ENCODE measurements at places on chromosomes 1 and 21.

- no peak for DNase-seq
These were observed 23.8 kb downstream of the SPSB1 start for GRCh38 chr1:9316512-9316911.

DNA sequence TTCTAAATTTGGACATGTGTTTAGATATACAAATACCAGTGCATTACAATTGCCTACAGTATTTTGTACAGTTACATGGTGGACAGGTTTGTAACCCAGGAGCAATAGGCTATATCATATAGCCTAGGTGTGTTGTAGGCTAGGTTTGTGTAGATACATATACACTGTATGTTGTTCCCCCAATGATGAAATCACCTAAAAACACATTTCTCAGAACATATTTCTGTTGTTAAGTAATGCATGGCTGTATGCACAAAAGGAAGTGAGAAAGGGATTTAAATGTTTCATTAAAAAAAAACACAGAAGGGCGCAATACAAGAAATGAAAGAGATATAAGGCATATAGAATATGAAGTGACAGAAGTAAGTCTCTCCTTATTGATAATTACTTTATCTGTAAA is 32.0 kb downstream of the S100B start:
- DNase-seq, result no peak

GRCh38 chr1:41282679-41283317 is 40.7 kb upstream of the SCMH1 start:
- DNase-seq, result no peak

GRCh38 chr1:44021156-44021555 is 10.1 kb downstream of the SLC6A9 start:
- no peak for DNase-seq
